Naive thymus-derived CD8-positive, alpha-beta T cell (primary cell): ENCODE measurements at places on chromosomes 13 and 19.
A peak's percentile ranks its signal among the peaks of the same experiment; 100 is the strongest.

DNA sequence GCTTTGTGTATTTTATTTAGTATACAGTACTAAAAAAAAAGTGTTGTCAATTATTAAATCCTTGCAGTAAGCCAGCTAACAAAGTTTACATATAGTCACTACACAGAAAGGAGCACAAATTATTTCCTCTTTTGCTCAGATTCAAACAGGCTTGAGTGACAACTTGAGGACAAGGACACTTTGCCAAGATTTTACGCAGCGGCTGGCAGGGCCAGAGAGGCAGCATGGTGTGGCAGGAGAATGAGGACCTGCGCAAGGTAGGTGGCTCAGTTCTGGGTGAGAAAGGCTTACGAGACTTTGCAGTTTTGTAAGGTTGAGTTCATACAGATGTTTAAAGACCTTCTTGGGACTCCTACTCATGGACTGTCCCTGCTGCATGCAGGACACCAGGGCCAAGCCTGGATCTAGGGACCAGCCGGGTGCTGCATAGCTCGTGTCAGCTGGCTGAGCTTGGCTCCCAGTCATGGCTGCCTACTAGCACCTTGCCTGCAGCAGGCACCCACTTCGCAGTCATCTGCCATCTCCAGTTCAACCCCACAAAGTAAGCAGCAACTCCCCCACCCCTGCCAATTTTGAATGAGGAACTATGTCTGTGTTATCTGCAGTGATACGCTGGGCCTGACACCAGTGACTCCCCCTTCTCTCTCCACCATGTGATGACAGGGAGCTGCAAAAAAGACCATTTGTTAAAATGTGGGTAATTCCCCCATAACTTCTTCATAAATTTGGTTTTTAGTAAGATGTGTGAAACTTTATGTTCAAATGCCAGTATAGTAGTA lies 3.7 kb upstream of the TUBA3C start:
- DNase-seq, result no peak

DNA sequence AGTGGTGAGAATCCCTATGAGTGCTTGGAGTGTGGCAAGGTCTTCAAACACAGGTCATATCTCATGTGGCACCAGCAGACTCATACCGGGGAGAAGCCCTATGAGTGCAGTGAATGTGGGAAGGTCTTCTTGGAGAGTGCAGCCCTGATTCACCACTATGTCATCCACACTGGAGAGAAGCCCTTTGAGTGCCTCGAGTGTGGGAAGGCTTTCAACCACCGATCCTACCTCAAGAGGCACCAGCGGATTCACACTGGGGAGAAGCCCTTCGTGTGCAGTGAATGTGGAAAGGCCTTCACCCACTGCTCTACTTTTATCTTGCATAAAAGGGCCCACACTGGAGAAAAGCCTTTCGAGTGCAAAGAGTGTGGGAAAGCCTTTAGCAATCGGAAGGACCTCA lies 18.7 kb upstream of the AURKC start:
- DNase-seq, result no peak

GRCh38 chr13:34076319-34076718 lies 258.4 kb downstream of the RFC3 start:
- no peak for DNase-seq

- no peak for DNase-seq
Measured at GRCh38 chr19:33231511-33231910, 5.9 kb upstream of the SLC7A10 start.

DNA sequence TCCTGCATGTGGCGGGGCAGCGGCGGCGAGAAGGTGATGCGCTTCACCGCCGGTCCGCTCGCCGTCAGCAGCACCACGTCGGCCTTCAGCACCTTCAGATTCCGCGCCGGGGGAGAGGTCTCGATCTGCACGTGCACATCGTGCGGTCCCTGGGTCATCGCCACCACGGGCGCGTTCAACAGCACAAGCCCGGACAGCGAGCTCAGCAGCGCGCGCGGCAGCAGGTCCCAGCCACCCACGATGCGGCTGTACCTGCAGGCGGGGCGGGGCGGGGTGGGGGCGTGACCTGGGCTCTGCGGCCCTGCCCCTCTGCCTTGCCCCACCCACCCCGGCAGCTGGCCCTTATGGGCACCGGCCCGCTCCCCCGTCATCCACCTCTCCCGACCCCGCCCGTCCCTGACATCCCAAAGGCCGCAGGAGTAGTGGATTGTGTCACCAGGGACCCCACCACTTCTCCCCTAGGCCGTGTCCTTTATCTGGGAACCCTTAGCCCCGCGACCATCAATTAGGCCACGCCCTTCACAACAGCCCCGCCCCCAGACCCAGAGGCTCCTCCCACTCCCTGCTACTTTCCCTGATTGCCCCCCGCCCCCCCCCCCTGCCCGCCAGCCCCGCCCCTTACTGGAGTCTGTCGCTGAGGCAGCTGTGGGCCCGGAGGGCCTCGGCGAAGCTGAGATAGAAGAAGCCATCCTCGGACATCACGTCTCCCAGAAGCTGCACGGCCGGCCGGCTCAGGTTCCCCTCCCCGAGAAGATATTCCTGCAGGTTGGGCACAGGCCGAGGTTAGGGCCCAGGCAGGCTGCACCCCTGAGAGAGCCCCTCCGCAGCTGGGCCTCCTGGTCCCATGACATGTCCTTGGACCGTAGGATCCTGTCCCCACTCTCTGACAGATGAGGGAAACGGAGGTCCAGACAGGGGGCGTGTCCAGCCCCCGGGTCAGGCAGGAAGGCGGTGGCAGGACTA lies 6.1 kb downstream of the IL4I1 start:
- DNase-seq, result peak; percentile 47

DNA sequence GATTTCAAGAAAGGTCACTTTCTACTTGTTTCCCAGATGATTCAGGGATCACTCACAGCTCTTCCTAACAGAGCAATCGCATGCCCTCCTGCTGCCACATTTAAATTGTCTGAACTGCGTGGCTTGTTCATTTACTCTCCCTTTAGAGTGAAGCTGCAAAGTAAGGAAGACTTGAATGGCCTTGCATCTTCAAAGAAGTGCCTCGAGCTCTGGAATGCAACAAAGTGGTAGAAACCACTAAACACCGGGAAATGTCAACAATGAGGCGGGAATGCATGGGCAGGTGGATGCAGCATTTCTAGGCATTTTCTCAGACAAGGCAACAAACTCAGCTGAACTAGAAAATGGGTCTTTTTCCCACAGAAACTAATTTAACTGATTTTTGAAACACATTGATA lies 10.3 kb upstream of the DACH1 start:
- DNase-seq, result no peak

DNA sequence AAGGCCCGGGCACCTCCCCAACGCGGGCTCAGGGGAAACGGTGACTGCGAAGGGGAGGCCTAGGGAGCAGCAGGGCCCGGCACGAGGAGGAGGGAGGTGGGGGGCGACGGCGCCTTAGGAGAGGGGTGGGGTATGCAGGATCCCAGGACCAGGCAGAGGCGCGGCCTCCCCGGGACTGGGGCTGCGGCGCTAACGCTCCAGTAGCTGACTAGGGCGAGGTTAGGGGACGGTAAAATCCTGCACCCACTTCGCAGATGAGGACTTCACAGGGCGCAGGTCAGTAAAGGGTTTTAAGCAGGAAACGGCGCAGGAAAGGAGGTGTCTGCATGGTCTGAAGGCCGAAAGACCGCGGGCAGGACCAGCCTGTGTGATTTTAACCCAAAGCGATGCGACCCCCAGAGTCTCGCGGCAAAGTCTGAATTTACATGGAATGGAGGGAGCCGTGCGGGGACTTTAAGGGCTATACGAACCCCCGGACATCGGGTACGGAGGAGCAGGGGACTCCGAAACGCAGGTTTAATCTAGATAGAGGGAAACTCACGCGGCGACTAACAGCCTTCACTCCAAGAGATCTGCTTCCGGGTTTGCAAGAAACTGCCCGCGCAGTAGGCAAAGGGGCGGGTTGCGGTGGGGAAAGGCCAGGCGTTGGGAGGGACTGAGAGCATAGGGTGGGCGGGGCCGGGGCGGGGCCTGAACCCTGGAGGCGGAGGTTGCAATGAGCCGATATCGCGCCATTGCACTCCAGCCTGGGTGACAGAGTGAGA lies at the start of gene ZNF665:
Gene ZNF665, minus strand, starts transcription at position 588 of the 764 bp plus-strand sequence. CDS start 10,460 bp downstream, outside the sequence.
- DNase-seq, result peak; percentile 68

- DNase-seq, result no peak
Measured at GRCh38 chr19:31348481-31349159, 616 bp downstream of the TSHZ3 start.

GRCh38 chr13:30870049-30870884 lies 35.8 kb upstream of the MEDAG start:
- no peak for DNase-seq

- peak; percentile 70 for DNase-seq
Measured at GRCh38 chr13:104984296-104984818, 1551.1 kb downstream of the EFNB2 start.

GRCh38 chr19:35908010-35908441 lies at the start of gene TYROBP:
TYROBP (minus strand) TSS chr19:35908295; CDS start chr19:35908228, 67 bp downstream.
- DNase-seq, result no peak

DNA sequence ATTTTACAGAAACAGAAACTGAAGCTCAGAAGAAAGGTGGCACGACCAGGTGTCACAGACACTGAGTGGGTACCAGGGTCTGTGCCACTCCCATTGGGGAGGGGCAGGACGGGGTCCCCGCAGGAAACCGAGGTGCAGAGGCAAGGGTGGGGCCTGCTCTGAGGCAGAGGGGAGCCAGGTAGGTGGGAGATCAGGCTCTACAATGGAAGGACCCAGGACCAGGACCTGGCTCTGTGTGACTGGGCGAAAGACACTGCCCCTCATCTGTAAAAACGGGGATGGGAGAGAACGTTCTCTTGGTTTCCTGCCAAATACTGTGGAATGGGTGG lies 2.8 kb downstream of the PTGIR start:
- DNase-seq, result no peak
